A549 treated with Mapracorat at 1 μM for 4 hours (cell line): ENCODE measurements at places on chromosomes 6 and 20. TPM values are rescaled to one million over a fixed set of nuclear protein-coding genes. Genes with fewer than 3 reads are reported as not detected.

The SULF2 gene
- total RNA-seq = 20.5 to 23.5 TPM (median 21.6 TPM) in 5 replicates

The ECT2L gene
- not detected in 5 replicates for total RNA-seq

The KCNQ5 gene
- total RNA-seq = 1.2 to 1.7 TPM (median 1.5 TPM) in 5 replicates

The SLC29A1 gene
- total RNA-seq = 42.3 to 53.9 TPM (median 51.8 TPM) in 5 replicates

The NDUFAF4 gene
- 35.6 to 49.6 TPM (median 48.3 TPM) in 5 replicates for total RNA-seq
